ENCODE measurements at places on chromosomes 5 and 9.

- DNase-seq = no peak
- no peak overlapping the region for H3K27ac ChIP-seq
- no peaks in the 10 kb centered on the region for H3K36me3 ChIP-seq
- no peaks in the 10 kb centered on the region for H3K4me1 ChIP-seq
Measured at GRCh38 chr5:179776411-179776938, 17.3 kb upstream of the LTC4S start.

GRCh38 chr5:13957032-13957645 lies 12.7 kb upstream of the DNAH5 start:
- no peaks in the 10 kb centered on the region for H3K4me1 ChIP-seq
- no peak overlapping the region for H3K27ac ChIP-seq
- no peaks in the 10 kb centered on the region for H3K36me3 ChIP-seq
- peak; percentile 37 for DNase-seq
- H3K4me3 ChIP-seq = no peak overlapping the region
- no peaks in the 10 kb centered on the region for H3K27me3 ChIP-seq

DNA sequence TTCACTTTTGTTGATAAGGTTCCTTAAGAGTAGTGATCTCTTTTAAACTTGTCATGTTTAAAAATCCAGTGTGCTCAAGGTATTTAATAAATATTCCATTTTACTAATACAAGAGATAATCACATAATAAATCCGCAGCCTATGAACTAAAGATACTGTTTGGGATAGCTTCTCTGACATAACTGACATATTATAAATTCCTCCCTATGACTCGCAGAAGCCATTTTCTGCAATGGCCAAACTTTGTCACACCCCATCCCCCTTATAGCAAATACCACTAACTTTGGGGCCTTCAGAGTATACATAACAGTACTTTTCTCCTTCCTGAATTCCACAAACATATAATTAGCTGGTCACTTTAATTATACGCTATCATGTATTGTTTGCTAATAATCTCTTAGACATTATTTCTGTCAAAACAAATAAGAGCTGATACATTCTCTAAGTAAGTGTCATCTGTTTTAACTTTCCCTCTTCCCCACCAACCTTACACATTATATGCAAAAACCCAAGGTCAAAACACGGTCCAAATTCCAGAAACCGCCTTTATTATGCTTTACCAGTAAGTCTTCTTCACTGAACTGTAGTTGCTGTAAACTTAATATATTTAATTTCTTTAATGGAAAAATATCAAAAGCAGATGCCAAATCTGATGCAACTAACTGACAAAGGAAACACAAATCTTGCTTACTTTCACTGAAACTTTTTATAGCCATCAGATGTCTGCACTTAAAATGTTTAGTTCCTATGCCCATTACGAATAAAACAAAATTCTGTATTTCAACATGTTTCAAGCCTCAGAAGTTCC lies 971 bp downstream of the TMEM267 start:
- peaks cover 22% of the 10 kb centered on the region for H3K4me1 ChIP-seq
- H3K4me3 ChIP-seq = peak overlapping the region; percentile 92
- H3K27ac ChIP-seq = peak overlapping the region; percentile 96
- no peaks in the 10 kb centered on the region for H3K27me3 ChIP-seq

- DNase-seq = no peak
- H3K27me3 ChIP-seq = no peaks in the 10 kb centered on the region
- H3K27ac ChIP-seq = no peak overlapping the region
- H3K36me3 ChIP-seq = no peaks in the 10 kb centered on the region
- H3K4me1 ChIP-seq = peaks cover 24% of the 10 kb centered on the region
Measured at GRCh38 chr9:33175649-33176325, 8.7 kb upstream of the B4GALT1 start.
